Lung microvascular endothelial cell (primary cell): ENCODE measurements at places on chromosomes 5 and 9.

- no peak for DNase-seq
These were observed 643.0 kb upstream of the RGMB start for GRCh38 chr5:98130261-98131035.

DNA sequence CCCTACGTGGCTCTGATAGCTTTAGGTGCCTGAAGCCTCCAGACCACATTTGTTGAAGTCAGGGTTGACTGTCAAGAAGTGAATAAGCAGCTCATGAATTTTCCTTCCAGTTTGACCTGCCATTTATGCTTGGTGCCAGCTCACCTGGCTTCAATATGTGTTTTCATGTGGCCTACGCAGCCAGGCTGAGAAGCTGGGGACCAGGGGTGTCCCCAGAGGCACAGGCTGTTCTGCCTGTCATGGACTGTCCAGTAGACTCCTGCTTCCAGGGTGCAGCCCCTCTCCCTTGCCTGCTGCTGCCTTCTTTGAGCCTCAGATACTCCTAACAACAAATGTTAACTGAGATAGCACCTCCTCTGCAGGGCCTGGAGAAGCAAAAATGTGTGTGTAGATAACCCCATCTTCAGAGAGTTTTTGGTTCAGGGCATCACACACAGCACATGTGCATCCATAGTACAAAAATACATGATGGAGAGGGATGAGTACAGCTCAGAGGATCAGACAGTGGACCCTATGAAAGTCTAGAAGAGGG, 5.8 kb downstream of the TNFAIP8 start:
- DNase-seq: no peak

GRCh38 chr5:159736844-159737243, 179.4 kb upstream of the ADRA1B start:
- DNase-seq: no peak

DNA sequence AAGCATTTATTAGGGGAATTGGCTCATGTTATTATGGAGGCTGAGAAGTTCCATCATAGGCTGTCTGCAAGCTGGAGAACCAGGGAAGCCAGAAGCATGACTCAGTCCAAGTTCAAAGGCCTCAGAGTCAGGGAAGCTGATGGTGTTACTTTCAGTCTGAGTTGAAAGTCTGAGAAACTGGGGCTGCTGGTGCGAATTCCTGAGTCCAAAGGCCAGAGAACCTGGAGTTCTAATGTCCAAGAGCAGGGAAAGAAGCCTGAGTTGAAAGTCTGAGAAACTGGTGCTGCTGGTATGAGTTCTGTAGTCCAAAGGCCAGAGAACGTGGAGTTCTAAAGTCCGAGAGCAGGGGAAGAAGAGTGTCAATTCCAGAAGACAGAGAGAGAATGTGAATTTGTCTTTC, 641.1 kb downstream of the ISL1 start:
- no peak for DNase-seq

DNA sequence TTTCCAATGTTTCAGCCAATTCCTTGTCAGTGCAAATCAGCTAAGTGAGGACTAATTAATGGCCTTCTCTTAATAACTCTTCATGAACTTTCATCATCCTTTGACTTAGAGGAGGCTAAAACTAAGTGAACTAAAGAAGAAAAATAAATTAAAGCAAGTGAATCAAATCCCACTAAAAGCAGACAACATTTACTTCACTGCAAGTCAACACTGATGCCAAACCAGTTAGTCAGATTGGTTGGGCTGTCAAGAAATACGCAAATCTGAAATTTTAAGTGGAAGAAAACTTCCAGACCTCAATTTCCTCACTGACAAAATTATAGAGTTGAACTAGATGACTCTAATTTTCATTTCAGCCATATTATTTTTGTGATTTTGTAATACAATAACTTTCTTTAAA, 137.2 kb upstream of the PRLR start:
- no peak for DNase-seq

GRCh38 chr5:94693043-94693822, 74.8 kb downstream of the SLF1 start:
- peak; percentile 88 for DNase-seq

- DNase-seq: no peak
These were observed 14.9 kb downstream of the CD180 start for GRCh38 chr5:67181648-67182221.

- DNase-seq: no peak
These were observed 77.6 kb upstream of the SEMA6A start for GRCh38 chr5:116652196-116652729.

DNA sequence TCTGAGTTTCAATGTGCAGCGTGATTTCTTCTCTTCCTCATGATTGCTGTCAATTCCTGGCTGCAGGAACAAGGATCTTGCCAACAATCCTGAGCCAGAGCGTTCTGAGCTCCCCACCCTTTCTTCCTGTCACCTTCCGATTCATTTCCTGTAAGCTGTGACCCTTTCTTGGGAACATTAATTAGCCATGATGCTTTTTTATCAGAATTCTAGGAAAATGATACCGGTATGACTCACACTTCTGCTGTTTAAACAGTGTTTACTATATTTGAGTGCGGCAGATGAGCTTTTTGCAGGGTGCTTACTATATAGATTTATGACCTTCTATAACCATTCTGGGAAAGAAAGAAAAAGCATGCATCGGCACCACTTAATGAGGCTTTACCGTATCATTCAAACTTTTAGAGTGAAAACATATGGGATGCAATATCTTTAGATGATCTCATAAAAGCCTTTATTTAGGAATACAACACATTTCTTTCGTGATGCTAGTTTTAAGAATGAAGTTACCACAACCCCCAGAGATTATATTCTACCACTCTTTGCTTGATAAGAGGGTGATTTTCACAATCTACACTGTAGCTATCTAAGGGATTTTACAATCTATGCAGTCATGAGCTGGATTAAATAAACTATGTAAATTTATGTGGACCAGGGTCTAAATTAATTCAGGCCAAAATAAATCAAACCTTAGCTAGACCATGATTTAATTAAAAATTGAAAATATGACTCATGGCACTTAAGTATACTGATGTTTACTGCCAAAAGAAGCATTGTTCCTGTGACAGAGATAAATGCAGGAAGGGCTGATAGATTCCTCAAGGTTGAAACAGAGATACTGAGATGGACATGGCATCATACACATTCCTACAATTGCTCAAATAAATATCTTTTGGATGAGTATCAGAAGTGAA, 38.0 kb upstream of the OSMR start:
- peak; percentile 72 for DNase-seq

- no peak for DNase-seq
These were observed 58.8 kb downstream of the COL27A1 start for GRCh38 chr9:114214181-114214580.

DNA sequence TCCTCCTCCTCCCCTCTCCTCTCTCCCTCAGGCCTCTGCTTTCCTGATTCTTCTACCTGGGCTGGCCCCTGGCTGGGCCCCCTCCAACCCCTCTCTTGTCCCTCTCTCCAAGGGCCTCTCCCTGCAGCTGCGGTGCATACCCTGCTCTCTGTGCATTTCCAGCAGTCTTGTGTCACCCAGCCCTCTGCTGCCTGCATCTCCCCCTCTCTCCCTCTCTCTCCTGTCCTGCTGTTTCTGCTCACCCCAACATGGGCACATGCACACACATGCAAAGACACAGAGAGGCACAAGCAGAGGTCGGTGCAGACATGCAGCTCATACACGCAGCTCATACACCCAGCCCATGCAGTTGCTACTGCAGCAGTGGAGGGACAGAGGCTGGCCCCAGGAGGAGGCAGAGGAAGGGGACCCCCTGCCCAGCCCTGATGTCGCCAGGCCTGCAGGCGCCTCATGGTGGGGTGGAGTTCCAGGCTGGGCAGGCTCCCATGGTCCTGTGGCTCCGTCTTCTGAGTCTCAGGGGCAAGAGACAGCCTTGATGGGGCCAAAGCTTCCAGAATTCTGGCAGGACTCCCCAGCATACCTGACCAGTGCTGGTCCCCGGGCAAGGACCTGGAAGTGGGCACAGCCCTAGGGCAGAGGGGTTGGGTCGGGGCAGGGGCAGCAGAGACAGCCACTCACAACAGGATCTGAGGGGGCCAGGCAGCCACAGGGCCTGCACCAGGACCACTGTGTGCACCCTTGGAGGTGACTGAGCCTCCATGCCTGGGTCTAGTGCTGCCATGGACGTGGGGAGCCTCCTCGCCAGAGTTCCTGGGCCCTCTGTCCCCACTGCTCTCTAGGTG, 216.9 kb downstream of the C9orf50 start:
- no peak for DNase-seq

- DNase-seq: peak; percentile 22
These were observed 43.4 kb upstream of the KIAA1958 start for GRCh38 chr9:112443200-112443599.

GRCh38 chr5:158039911-158040347, 181.0 kb upstream of the CLINT1 start:
- DNase-seq: no peak

DNA sequence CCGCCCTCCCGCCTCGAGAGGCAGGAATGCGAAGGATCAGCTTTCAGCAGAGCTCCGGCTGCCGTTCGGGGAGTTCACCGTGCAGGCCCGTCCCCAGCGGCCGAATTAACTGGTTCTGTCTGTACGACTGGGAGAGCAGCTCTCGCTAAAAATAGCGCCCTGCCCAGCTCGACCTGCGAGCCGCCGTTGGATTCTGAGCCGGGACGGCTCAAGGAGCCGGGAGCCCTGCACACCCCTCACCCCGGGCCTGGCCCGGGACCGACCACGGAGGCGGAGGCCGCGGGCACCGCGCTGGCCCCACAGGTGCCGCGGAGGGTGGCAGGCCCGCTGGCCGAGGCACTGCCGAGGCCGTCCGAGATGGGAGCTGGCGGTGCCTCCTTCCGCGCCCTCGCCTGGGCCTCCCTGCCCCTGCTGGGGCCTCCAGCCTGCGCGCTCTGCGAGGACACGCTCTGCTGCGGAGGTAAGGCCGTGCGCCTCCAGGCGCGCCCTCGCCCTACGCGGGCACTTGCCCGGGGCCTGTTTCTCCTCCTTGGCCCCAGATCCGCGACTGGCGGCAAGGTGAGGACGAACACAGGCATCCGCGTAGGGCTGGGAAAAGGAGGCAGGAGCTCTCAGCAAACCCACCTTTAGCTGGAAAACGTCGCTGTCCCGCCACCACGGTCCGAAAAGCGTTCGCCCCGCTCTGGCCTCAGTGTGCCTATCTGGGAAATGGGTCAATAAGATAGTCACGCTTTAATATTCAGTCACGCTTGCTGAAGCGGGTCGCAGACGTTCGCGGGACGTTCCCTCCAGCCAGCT, 53.1 kb upstream of the DAB2IP start:
- DNase-seq: no peak

- no peak for DNase-seq
These were observed 25.1 kb upstream of the LPAR1 start for GRCh38 chr9:111063332-111063731.

GRCh38 chr9:20508242-20508641, 114.1 kb downstream of the MLLT3 start:
- DNase-seq: no peak

- DNase-seq: no peak
These were observed 26.9 kb downstream of the COL15A1 start for GRCh38 chr9:98970532-98971041.

- DNase-seq: no peak
These were observed 172.6 kb upstream of the RASEF start for GRCh38 chr9:83235526-83235925.

DNA sequence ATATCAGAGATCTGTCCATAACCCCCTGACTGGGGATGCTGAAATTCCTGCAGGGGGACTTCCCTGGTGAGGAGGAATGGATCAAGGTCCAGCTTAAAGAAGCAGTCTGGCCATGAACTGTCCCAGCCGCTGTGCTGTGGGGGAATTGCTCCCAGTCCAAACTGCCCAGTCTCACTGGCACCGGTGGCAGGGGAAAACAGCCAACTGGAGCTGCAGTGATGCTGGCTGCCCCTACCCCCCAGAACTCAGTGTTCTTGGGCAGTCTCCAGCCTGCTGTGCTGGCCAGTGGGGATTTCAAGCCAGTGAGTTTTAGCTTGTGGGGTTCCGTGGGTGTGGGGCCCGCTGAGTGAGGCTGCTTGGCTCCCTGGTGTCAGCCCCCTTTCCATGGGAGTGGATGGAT, 306.5 kb upstream of the RPS23 start:
- no peak for DNase-seq

GRCh38 chr5:80618438-80618837, 36.0 kb upstream of the MSH3 start:
- no peak for DNase-seq

DNA sequence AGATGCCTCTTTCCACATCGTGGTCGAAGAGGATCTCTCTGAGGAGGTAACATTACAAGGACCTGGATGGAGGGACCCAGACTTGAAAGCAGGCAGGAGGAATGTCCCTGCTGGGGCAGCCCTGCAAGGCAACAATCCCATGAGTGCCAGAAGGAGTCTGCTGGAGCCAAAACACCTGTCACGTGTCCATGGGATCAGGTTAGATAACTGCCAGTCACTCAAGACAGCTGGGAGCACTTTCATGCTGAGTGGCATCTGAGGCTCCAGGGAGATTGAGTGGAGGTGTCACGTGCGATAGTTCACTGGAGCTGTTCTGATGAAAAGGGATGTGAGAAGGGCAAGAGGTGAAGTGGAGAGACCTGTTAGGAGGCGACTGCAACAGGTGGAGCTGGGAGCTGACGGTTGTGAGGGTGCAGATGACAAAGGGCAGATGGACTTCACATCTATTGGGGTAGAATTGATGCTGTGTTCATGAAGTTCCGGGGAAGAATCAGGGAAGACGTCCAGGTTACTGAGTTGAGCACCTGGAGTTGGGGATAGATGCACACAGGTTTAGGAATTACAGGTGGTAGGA, 68.4 kb downstream of the ICE1 start:
- no peak for DNase-seq

- peak; percentile 22 for DNase-seq
These were observed 6.9 kb downstream of the FGD3 start for GRCh38 chr9:92954049-92954861.

DNA sequence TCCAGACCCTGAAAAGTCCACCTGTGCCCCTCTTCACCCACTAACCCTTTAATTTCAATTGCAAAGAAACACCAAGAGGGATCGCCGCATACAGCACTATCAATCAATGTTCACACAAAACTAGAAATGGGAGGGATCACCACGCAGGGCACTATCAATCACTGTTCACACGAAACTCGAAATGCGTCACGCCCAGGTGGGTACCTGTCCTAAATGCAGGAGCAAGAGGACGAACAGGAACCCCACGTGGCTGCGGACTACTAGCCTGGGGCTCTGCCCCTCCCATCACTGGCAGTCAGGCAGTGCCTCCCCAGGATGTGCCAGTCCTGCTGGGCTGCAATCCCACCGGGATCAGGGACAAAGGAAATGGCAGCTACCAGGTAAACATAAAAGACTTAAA, 28.2 kb downstream of the RASGEF1C start:
- no peak for DNase-seq

GRCh38 chr9:124879226-124879625, 17.3 kb downstream of the ARPC5L start:
- no peak for DNase-seq

- no peak for DNase-seq
These were observed 47.6 kb downstream of the ACER2 start for GRCh38 chr9:19456426-19456825.

GRCh38 chr9:81871695-81872094, 56.5 kb upstream of the SPATA31D4 start:
- DNase-seq: no peak

GRCh38 chr9:137705443-137705863, 86.6 kb downstream of the EHMT1 start:
- peak; percentile 37 for DNase-seq

GRCh38 chr9:114413861-114414301, 26.1 kb upstream of the AKNA start:
- DNase-seq: peak; percentile 33
